ENCODE measurements at places on chromosomes 2 and 18. TPM values are rescaled to one million over a fixed set of nuclear protein-coding genes. Genes with fewer than 3 reads are reported as not detected.

GRCh38 chr2:233853883-233854240 is 473 bp downstream of the HJURP start:
- no peak for DNase-seq

GRCh38 chr2:214328941-214329340 is 81.9 kb upstream of the VWC2L start:
- DNase-seq = no peak

GRCh38 chr18:65409261-65409660 is 341.6 kb upstream of the CDH7 start:
- no peak for DNase-seq

DNA sequence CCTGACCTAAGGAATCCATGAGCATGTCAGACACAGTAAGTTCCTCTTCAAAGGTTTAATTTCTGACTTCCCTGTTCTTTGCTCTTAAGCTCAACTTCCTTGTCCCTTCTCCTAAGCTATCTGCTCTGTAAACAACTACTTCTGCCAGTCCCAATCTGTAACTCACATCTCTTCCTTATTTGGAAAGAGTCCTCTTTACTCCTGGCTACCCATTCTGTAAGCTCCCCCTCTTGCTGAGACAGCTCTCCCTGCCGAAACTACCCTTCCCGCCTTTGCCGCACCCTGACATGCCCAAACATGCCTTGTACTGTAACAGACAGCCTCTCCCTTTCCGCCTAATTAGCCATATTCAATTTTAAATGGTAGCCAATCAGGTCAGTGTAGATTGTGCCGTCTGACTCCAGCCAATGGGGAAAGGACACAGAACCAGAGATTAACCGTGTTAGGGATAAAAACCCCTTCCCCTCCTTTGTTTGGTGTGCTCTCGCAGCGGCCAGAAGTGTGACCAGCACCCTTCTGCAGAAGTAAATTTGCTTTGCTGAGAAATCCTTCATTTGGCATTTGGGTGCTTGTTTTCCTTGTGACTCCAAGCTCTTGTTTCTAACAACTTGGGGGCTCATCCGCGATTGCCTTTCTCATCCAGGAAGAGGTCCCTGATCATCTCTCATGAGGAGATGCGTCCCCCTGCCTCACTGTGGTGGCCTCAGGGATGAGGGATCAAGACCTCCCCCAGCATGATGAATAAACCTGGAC is 49.0 kb downstream of the PIAS2 start:
- no peak for DNase-seq

GRCh38 chr2:43426305-43427031 is 169.4 kb downstream of the THADA start:
- DNase-seq = peak; percentile 62

DNA sequence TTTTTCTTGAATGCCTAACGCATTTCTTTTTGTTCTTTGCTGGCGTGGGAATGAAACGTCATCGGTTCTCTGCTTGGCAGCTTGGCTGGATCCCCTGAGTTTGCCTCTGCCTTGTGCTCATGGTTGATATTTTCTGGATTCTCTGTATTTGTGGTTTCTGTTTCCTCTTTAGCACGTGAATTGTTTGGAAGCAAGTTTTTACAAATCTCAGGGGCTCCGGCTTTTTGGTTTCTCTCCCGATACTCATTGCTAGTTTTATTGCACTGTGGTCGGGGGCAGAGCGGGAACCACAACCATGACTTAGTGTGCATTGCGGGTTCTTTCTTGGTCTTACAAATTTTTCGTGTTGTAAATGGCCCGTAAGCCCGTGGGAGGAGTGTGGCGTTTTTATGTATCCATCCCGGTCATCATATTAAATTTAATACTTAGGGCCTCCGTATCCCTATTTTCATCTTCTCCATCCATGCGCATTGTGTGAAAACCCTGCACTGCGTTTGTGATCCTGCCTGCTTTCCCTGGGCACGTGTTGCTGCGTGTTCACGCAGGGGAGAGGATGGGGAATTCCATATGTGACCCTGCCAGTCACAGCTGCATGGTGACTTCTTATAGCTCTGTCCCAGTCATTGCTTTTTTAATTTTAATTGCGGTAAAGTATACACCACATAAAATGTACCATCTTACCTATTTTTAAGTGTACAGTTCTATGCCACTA is 9.4 kb downstream of the RAMP1 start:
- DNase-seq = no peak

DNA sequence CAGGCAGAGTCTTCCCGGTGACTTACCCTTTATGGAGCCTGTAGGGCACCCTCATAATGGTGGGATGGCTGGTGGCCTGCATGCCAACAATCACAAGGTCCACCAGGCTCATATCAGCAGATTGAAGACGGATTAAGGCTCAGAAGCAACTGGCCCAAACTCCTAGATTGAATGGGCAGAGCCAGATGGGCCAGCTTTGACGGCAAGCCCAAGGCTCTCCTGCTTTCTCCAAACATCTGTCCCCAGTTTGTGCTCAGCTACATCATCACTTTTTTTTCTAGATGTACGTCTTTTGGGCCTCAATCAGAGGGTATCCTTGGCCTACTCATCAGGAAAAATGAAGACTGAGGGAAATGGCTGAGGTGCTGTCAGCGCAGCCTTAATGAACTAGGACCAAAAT is 114.6 kb downstream of the VIT start:
- DNase-seq = no peak

GRCh38 chr2:128628996-128629395 is 310.3 kb upstream of the HS6ST1 start:
- DNase-seq = no peak

DNA sequence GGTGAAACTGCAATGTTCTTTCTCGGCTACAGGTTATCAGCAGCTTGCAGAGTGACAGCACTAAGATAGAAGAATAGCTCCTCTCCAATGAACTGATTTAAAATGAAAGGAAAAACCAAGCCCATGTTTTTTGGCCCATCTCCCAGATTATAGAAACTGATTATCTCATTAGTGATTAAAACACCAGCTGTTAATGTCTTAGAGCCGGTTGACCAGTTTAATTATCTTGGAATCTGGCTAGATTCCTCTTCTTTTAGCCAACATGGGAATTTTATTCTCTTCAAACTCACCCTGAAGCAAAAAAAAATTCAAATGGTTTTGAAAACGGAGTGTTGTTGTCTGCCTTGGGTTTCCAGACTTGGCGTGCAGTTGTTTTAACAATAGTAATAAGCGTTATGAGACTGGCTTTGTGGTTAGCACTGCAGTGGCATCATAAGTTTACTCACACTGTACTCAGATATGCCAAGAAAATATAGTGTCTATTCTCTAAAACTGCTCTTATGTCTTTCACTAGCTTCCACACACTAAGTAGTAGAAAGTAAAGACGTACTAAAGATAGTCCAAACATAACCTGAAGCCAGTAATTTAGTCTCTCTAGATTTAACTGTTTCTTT is 665.3 kb downstream of the STK39 start:
- no peak for DNase-seq

- no peak for DNase-seq
Observed at GRCh38 chr18:77173275-77174030, 40.9 kb upstream of the MBP start.

GRCh38 chr2:108988796-108989713 is at the start of gene EDAR:
Gene EDAR, minus strand, starts transcription at chr2:108989220. Its CDS starts 58,206 bp downstream, at chr2:108931014.
- no peak for DNase-seq

GPAT2 gene
- 8.8 TPM for total RNA-seq

CD207 gene
- total RNA-seq = not detected

MEP1B gene
- total RNA-seq = 0.33 TPM

All from breast epithelium (tissue), 4 donors.